ENCODE measurements at places on chromosomes 13 and 19.

DNA sequence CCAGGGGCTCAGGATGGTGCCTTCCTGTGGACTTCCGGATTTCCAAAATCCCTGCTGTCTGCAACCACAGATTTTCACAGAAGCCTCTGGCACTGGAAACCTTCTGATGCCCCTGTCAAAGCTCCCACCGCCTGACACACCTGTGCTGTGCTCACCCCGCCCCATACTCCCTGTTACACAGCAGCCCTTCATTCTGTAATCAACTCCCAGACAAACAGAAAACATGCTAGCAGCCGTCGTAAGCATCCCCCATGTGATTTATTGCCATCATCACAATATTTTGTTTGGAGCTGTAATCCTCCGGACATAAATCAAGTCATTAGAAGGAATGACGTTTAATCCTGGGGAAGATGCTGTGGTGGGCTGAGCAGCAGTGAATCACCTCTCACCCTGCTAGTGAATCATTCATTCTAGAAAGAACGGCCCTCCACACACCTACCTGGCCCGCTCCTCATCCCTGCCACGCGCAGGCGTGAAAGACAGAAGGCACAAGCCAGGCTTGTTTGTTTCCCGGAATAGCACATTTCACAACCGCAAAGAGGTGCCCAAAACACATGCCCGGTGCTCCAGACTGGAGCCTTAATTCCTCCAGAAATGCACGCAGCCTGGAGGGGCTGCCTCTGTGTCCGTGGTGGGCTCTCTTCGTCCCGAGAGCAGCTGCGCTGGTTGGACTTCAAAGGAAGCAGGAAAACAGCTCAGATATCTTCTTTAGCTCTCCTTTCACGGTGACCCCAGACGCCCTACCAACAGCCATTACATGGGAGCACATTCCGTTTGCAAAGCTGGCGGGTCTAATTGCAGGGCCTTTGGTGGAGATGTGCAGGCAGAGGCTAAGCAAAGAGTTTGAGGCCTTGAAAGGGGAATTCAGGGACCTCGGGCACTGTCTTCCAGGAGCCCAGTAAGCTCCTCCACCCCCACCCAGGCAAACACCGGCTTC lies 41.3 kb upstream of the KCTD15 start:
- no peak for ATAC-seq

GRCh38 chr13:106917024-106917571 lies 349.2 kb upstream of the ARGLU1 start:
- no peak for ATAC-seq

- no peak for ATAC-seq
These were observed 50.8 kb upstream of the FREM2 start for GRCh38 chr13:38636073-38636472.

- no peak for ATAC-seq
These were observed 10.2 kb upstream of the CBLC start for GRCh38 chr19:44767295-44768180.

GRCh38 chr13:83508771-83509301 lies 373.4 kb downstream of the SLITRK1 start:
- no peak for ATAC-seq

GRCh38 chr19:33394006-33394722 lies 20.7 kb downstream of the CEBPG start:
- ATAC-seq = no peak
